Bladder microvascular endothelial cell (primary cell): ENCODE measurements at places on chromosomes 5 and 9. TPM values are rescaled to one million over a fixed set of nuclear protein-coding genes. Genes with fewer than 3 reads are reported as not detected.

The KCNN2 gene
- total RNA-seq, result 2.4 and 6.3 TPM in 2 replicates

The UNC5A gene
- total RNA-seq, result 0.97 and 3.3 TPM in 2 replicates

The MYMK gene
- not detected in 2 replicates for total RNA-seq

The PCDHGB6 gene
- 1.6 and 3.9 TPM in 2 replicates for total RNA-seq

The NKD2 gene
- 0.16 and 3.1 TPM in 2 replicates for total RNA-seq

The GFI1B gene
- not detected in 2 replicates for total RNA-seq

The ARHGEF28 gene
- total RNA-seq, result 95.7 and 243 TPM in 2 replicates

The HRH2 gene
- total RNA-seq, result not detected in 2 replicates

The PCDHGB1 gene
- 0.65 and 2.8 TPM in 2 replicates for total RNA-seq

The IL3 gene
- not detected in 2 replicates for total RNA-seq

The ANKRD20A1 gene
- 0.97 and 14.1 TPM in 2 replicates for total RNA-seq

The HTR4 gene
- total RNA-seq, result not detected in 2 replicates

The RPP25L gene
- 14.4 and 20.2 TPM in 2 replicates for total RNA-seq

The TDRD7 gene
- 13.3 and 21.5 TPM in 2 replicates for total RNA-seq

The ARL14EPL gene
- not detected in 2 replicates for total RNA-seq

The SPAG8 gene
- total RNA-seq, result 0.32 TPM in 1 of 2 replicates, not detected in the other

The IFNB1 gene
- not detected in 2 replicates for total RNA-seq

The PCDHA9 gene
- 0.06 TPM in 1 of 2 replicates, not detected in the other for total RNA-seq

The DNAJC21 gene
- 20.4 and 44.1 TPM in 2 replicates for total RNA-seq

The HAND1 gene
- total RNA-seq, result not detected in 2 replicates

The COL23A1 gene
- total RNA-seq, result under 0.01 and 0.06 TPM in 2 replicates

The KCNIP1 gene
- total RNA-seq, result 0.32 and 24.7 TPM in 2 replicates

The PCDHGA4 gene
- 1.3 and 6.1 TPM in 2 replicates for total RNA-seq

The RGS7BP gene
- 0.65 and 2.8 TPM in 2 replicates for total RNA-seq

The UGT3A2 gene
- total RNA-seq, result not detected in 2 replicates

The HNRNPK gene
- total RNA-seq, result 490 and 707 TPM in 2 replicates

The SLC23A1 gene
- total RNA-seq, result not detected in 2 replicates

The CERT1 gene
- total RNA-seq, result 22.2 and 57.1 TPM in 2 replicates

The MEIKIN gene
- not detected in 2 replicates for total RNA-seq

The IFNA2 gene
- not detected in 2 replicates for total RNA-seq

The NR3C1 gene
- total RNA-seq, result 12.6 and 17.3 TPM in 2 replicates

The YIPF5 gene
- total RNA-seq, result 40.3 and 117 TPM in 2 replicates

The SERF1A gene
- 8.1 and 8.7 TPM in 2 replicates for total RNA-seq

The FOXD4L4 gene
- total RNA-seq, result 0.38 TPM in 1 of 2 replicates, not detected in the other

The SH3GL2 gene
- 0.06 TPM in 1 of 2 replicates, not detected in the other for total RNA-seq

The SLIT3 gene
- under 0.01 and 0.13 TPM in 2 replicates for total RNA-seq

The ITK gene
- total RNA-seq, result not detected in 2 replicates

The LECT2 gene
- not detected in 2 replicates for total RNA-seq

The GABBR2 gene
- total RNA-seq, result 0.16 and 0.63 TPM in 2 replicates

The AHRR gene
- 3.5 and 10.0 TPM in 2 replicates for total RNA-seq

The SPATA31A3 gene
- total RNA-seq, result not detected in 2 replicates

The RASGEF1C gene
- not detected in 2 replicates for total RNA-seq

The DRD1 gene
- under 0.01 TPM in 1 of 2 replicates, not detected in the other for total RNA-seq

The NMUR2 gene
- not detected in 2 replicates for total RNA-seq
